ENCODE measurements at places on chromosomes 12 and 14.
A peak's percentile ranks its signal among the peaks of the same experiment; 100 is the strongest.

GRCh38 chr12:112116232-112117060 is 7.9 kb upstream of the NAA25 start:
- H3K4me3 ChIP-seq, result no peak overlapping the region
- no peak for DNase-seq
- H3K27ac ChIP-seq, result no peak overlapping the region
- H3K4me1 ChIP-seq, result peaks cover 5% of the 10 kb centered on the region

DNA sequence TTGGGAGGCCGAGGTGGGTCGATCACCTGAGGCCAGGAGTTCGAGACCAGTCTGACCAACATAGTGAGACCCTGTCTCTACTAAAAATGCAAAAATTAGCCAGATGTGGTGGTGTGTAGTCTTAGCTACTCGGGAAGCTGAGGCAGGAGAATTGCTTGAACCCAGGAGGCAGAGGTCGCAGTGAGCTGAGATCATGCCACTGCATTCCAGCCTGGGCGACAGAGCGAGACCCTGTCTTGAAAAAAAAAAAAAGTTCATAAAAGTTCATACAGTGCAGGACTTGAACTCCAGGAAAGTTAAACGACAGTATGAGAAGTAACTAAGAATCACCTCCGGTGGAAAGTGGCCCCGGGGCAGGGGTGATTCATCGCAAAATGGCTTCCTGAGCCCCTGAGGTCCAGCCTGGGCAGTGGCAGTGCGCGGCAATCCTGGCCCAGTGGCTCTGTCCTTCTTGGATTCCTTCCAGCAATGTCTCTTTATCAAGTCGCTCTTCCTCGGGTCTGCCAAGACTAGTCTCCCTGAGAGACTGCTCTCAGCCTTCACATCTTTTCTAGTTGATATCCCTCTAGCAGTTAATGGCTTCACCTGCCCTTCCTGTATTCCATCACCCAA is 16.7 kb upstream of the MAP1LC3B2 start:
- H3K4me3 ChIP-seq, result no peak overlapping the region
- no peak overlapping the region for H3K27ac ChIP-seq
- no peaks in the 10 kb centered on the region for H3K36me3 ChIP-seq
- H3K27me3 ChIP-seq, result no peaks in the 10 kb centered on the region
- no peaks in the 10 kb centered on the region for H3K4me1 ChIP-seq

DNA sequence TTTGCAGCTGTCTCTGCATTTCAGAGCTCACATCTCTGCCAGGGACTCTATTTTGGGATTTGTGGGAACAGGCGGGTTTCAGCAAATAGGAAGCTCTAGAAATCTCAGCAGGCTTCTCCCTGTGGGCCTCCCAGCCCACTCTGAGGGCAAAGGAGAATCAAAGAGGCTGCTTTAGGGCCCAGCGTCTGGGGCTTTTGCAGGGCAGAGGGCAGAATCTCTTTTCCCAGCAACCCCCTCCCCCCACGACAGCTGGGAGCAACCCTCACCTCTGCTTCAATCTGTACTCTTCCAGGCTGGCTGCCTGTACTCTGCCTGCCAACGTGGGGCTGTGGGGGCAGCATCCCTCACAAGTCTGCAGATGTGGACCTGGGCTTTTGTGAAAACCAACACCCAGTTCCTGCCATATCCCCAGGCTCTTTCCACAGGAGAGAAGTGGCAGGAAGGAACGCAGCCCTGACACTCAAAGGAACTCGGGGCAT is 529.6 kb upstream of the TBX3 start:
- H3K27me3 ChIP-seq, result no peaks in the 10 kb centered on the region
- H3K4me1 ChIP-seq, result no peaks in the 10 kb centered on the region
- no peaks in the 10 kb centered on the region for H3K36me3 ChIP-seq

DNA sequence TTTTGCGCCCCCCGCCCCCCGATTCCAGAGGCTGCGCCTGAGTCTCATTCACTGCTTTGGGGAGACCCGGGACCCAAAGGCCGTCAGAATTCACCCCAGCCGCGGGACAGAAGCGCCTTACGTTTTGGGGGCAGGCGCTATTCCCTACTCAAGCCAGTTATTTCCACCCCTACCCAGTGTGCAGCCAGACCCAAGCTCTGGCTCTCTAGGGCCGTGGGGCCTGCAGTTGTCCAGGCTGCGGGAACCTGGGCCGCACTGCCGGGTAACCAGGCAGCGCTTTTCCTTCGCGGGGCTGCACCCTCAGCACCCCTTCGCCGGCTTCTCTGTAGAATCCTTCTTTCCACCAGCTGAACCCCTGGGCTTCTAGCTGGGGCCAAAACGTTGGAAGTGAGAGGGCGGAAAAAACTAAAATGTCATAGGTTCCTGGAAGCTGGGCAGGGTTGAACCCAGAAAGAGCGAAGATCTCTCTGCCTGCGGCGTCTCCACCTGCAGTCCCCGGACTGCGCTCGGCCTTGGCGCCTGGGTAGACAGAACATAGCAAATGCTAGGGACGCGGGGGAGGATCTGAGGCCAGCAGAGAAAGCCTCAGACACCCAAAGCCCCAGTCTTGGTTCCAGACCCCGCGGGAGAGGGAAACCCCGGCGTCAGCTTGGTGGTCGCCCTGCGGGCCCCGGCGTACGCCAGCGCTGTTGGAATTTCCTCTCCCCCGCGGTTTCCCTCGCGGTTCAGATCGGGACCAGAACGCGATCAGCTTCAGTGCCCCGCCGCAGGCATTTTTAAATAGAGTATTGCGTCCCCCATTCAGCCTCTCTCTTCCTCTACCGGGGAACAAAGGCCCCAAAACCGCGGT is 18.3 kb downstream of the TBX3 start:
- no peak overlapping the region for H3K4me3 ChIP-seq
- DNase-seq, result no peak
- H3K36me3 ChIP-seq, result peaks cover 4% of the 10 kb centered on the region
- peaks cover 6% of the 10 kb centered on the region for H3K4me1 ChIP-seq

GRCh38 chr12:10634427-10634826 is 21.0 kb upstream of the MAGOHB start:
- H3K4me1 ChIP-seq, result no peaks in the 10 kb centered on the region
- no peak for DNase-seq
- H3K27ac ChIP-seq, result no peak overlapping the region

GRCh38 chr12:15863984-15864383 is 18.2 kb upstream of the STRAP start:
- peaks cover 6% of the 10 kb centered on the region for H3K4me1 ChIP-seq
- DNase-seq, result no peak
- no peak overlapping the region for H3K27ac ChIP-seq
- no peaks in the 10 kb centered on the region for H3K36me3 ChIP-seq

DNA sequence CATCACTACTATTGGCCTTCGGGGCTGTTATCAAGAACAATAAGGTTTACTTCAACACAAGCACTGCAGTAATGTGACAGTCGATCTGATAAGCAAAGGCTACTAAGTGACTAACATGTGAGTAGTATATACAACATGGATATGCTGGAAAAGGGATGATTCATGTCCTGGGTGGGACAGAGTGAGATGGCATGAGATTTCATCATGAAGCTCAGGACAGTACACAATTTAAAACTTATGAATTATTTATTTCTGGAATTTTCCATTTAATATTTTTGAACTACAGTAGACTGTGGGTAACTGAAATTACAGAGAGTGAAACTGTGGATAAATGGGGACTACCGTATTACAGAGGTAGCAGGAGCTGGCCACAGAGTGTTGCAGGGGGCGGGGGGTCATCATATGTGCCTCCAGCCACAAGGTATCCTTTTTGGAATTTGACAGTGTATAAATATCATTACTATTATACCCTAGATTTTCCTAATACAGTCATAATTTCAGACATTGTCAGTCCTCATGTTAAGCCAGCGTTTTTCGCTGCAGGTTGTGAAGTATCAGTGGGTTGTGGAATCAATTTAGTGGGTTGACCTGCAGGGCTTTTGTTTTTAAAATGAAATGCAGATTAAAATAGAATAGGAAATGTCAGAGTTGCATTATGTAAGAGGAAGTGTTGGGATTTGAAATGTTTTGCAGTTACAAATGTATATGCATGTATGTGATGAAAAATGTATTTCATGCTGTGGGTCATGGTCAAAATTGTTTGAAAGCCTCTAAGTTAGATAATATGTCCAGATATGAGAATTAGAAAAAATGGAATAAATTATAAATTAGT is 148.0 kb upstream of the NUDT4 start:
- H3K36me3 ChIP-seq, result no peaks in the 10 kb centered on the region
- H3K27ac ChIP-seq, result no peak overlapping the region
- no peak for DNase-seq
- peaks cover 38% of the 10 kb centered on the region for H3K27me3 ChIP-seq
- H3K4me1 ChIP-seq, result no peaks in the 10 kb centered on the region
- H3K4me3 ChIP-seq, result no peak overlapping the region

GRCh38 chr14:28785096-28785952 is 18.7 kb downstream of the FOXG1 start:
- no peaks in the 10 kb centered on the region for H3K27me3 ChIP-seq
- peaks cover 1% of the 10 kb centered on the region for H3K36me3 ChIP-seq
- no peak overlapping the region for H3K4me3 ChIP-seq
- peaks cover 5% of the 10 kb centered on the region for H3K4me1 ChIP-seq

DNA sequence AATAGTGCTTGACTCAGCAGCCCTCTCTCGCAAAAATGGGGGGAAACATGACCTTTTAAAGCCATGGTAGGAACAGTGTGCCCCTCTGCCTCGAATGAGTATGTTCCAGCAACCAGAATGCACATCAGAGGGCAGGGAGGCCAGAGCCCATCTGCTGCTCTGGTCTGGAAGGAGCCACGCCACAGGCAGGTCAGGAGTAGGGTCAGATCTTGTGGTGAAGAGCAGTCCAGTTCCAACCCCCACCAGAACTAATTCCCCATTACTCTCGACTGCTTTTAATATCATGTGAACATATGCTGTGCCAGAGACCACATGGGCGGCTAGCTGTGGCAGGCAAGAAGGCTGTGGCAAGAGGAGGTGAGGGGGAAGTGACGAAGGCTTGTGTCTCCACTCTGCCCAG is 34.6 kb upstream of the TMX1 start:
- no peaks in the 10 kb centered on the region for H3K4me1 ChIP-seq
- peaks cover 63% of the 10 kb centered on the region for H3K27me3 ChIP-seq
- H3K4me3 ChIP-seq, result no peak overlapping the region
- DNase-seq, result no peak

DNA sequence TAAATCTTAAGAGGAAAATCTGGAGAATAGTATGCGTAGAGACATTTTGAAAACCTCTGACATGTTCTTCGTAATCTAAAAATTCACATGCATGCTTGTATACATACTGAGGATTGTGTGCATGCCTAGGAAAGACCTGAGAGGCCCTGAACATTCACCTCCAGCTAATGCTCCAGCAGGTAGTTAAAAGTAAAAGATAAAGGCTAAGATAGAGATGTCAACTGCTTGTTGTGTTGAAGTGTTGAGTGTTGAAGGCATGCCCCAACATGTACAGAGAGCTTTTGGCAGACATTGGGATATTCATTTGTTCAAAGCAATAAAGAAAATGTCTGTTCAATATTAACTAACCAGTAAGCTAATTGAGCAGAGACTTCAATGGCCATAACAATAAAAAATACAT is 118.6 kb upstream of the SYT1 start:
- H3K27ac ChIP-seq, result no peak overlapping the region
- no peaks in the 10 kb centered on the region for H3K27me3 ChIP-seq
- DNase-seq, result no peak
- H3K36me3 ChIP-seq, result no peaks in the 10 kb centered on the region

GRCh38 chr14:56417173-56417572 is 162.4 kb upstream of the TMEM260 start:
- H3K27me3 ChIP-seq, result peaks cover 55% of the 10 kb centered on the region
- no peak overlapping the region for H3K4me3 ChIP-seq
- no peaks in the 10 kb centered on the region for H3K36me3 ChIP-seq
- DNase-seq, result no peak
- H3K27ac ChIP-seq, result no peak overlapping the region

DNA sequence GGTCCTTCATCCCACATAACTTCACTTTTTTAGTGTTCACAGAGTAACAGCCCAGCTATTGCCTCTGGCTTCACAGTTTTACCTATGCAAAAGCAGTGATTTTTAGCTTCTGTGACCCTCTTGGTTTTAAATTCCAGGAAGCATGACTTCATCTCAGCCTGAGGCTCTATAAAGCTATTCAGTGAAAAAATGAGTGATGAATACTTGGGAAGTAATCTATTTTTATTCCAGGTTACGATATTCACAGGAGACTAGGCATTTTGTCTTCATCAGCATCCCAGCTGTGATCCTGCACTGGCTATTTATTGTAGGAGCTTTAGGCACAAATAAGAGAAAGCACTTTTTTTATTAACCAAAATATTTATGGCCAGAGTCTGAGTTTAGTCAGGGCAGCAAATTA is 164.8 kb downstream of the SNAPC1 start:
- no peak overlapping the region for H3K27ac ChIP-seq
- DNase-seq, result no peak
- H3K27me3 ChIP-seq, result no peaks in the 10 kb centered on the region

GRCh38 chr14:89233184-89233583 is 183.8 kb downstream of the FOXN3 start:
- no peak overlapping the region for H3K4me3 ChIP-seq
- H3K36me3 ChIP-seq, result peaks cover 9% of the 10 kb centered on the region
- H3K27ac ChIP-seq, result peak overlapping the region; percentile 41
- no peaks in the 10 kb centered on the region for H3K27me3 ChIP-seq
- no peak for DNase-seq
- peaks cover 75% of the 10 kb centered on the region for H3K4me1 ChIP-seq

DNA sequence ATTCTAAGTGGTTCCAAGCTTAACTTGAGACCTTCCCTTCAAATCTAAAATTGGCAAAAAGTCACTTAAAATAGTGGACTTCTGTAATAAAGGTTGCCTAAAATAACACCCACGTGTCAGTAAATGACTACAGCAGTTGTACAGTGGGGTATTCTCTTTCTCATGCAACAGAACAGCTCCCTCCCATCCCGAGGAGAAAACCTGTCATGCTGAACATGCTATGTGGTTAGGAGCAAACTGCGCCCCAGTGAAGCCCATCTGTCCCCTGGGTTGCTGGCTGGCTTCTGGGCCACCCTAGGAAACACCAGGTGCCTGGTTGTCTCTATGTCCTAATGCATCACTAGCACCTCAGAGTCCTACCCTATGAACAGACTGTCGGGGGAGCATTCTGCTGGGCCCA is 2.7 kb downstream of the BTBD6 start:
- peaks cover 20% of the 10 kb centered on the region for H3K36me3 ChIP-seq
- DNase-seq, result no peak
- H3K27me3 ChIP-seq, result no peaks in the 10 kb centered on the region

DNA sequence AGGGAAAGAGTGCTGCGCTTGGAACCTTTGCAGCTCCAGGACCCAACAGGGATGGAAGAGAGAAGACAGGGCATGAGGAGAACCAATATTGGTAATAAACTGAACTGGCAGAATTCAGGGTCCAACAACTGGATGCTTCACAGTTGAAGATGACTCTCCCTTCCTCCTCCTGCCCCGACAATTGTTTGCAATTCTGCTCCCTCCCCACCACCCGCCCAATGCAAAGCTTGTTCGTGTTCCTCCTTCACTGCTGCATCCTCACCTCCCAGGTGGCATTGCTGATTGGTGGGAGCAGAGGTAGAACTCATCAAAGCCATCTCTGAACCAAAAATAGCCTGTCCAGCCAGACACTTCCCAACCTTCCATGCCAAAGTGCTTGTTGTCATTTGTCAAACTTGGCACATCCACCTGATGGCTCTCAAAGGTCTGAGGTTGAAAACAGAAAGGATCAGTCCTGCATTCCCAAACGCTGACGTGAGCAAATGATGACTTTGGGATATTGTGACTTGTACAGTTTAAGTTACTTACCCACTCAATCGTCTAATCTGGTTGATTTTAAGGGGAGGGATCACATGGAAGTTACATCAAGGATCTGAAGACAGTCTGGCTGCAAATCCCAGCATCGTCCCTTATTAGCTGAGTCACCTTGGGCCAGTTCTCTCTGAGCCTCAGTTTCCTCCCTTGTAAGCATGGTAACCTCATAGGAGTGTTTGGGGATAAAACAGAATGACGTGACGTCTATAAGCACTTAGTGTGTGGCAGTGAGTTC is 242.6 kb upstream of the CRY1 start:
- H3K27ac ChIP-seq, result no peak overlapping the region
- no peak overlapping the region for H3K4me3 ChIP-seq
- no peaks in the 10 kb centered on the region for H3K27me3 ChIP-seq

GRCh38 chr14:93743270-93744060 is 44.8 kb downstream of the PRIMA1 start:
- no peak overlapping the region for H3K4me3 ChIP-seq
- H3K4me1 ChIP-seq, result no peaks in the 10 kb centered on the region
- H3K36me3 ChIP-seq, result no peaks in the 10 kb centered on the region
- DNase-seq, result no peak
